ENCODE measurements at places on chromosomes 2 and 18. TPM values are rescaled to one million over a fixed set of nuclear protein-coding genes. Genes with fewer than 3 reads are reported as not detected.
A peak's percentile ranks its signal among the peaks of the same experiment; 100 is the strongest.

GRCh38 chr2:177667626-177668025 lies 275.1 kb downstream of the AGPS start:
- DNase-seq: peak; percentile 39

- DNase-seq: no peak
Measured at GRCh38 chr2:206562375-206562774, 79.9 kb upstream of the FAM237A start.

GRCh38 chr2:158777077-158777476 lies 18.0 kb upstream of the DAPL1 start:
- no peak for DNase-seq

GRCh38 chr2:83517727-83518368 lies 941.2 kb downstream of the SUCLG1 start:
- peak; percentile 32 for DNase-seq

DNA sequence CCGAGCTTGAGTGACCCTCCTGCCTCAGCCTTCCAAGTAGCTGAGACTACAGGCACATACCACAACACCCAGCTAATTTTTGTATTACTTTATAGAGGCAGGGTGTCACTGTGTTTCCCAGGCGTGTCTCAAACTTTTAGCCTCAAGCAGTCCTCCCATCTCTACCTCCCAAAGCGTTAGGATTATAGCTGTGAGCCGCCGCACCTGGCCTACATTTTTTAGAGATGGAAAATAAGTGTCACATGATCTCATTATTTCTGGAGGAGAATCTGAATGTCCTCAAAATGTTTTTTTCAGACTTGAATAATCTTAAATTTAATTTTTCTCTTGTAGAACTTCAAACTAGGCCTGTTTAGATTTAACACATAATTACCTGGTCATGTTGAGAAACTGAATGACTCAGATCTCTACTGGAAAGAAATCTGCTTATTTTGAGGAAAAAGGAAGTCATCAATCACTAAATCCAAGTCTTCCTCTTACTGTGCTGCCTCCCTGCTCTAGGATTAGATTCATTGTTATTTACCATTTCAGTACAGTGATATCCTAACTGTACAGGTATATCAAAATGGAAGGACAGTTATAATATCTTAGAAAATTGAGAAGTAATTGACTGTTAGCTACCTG lies 92.4 kb downstream of the COX7A2L start:
- DNase-seq: no peak

DNA sequence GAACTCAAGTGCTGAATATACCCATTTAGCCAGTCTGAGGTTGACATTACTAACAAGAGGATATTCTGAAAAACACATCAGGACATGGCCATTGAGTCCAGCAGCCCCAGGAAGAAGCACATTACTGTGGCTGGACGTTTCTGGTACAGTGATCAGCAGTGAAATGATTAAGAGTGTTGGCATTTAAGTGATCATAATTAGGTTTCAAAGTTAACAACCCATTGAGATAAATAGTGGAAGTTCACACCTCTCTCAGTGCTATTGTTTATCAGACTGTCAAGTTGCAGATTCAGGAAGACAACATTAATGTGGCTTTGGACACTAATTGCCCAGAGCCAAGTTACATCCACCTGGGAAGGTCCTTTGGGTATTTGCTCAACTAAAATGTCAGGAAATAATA lies 139.5 kb upstream of the GAREM1 start:
- no peak for DNase-seq

DNA sequence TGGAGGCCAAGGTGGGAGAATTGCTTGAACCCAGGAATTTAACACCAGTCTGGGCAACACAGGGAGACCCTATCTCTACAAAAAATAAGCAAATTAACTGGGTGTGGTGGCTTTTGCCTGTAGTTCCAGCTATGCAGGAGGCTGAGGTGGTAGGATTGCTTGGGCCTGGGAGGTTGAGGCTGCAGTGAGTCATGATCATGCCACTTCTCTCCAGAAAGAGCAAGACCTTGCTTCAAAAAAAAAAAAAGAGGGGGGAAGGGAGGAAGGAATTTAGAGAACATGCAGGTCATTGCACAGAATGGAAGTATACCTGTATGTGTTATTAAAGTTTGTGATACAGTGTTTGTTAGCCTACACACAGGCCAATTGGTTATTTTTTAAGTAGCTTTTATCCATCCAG lies 25.8 kb downstream of the PKP4 start:
- no peak for DNase-seq

DNA sequence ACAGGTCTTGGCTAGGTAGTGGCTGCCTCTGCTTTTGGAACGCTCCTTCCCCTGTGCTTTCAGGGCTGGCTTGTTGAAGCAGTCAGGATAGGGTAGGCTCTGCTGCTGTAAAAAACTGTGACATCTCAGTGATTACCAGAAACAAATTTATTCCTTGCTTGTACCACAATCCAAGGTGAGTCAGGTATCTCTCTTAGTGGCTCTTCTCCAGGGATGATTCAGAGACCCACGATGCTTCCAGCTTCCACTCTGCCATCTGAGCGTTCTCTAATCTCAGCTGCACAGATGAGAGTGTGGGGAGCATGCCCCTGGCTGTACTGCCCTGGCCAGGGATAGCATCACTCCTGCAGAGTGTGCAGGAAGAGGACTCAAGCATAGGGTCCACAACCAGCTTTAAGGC lies 174.9 kb downstream of the VAPA start:
- no peak for DNase-seq

- DNase-seq: peak; percentile 57
Measured at GRCh38 chr2:12721566-12722446, 5.1 kb downstream of the TRIB2 start.

Gene MEP1B
- not detected for total RNA-seq

Gene GNAL
- 2.9 TPM for total RNA-seq

Gene XIRP2
- 0.24 TPM for total RNA-seq
